ENCODE measurements at places on chromosomes 16 and 17. TPM values are rescaled to one million over a fixed set of nuclear protein-coding genes. Genes with fewer than 3 reads are reported as not detected.

The RPL38 gene
- 2,904 TPM for total RNA-seq

The KRTAP4-6 gene
- not detected for total RNA-seq

The RASL10B gene
- 6.9 TPM for total RNA-seq

The RPH3AL gene
- 3.3 TPM for total RNA-seq

The ENPP7 gene
- not detected for total RNA-seq

The CMC2 gene
- total RNA-seq = 37.9 TPM

The STRADA gene
- total RNA-seq = 19.6 TPM

The PRPSAP2 gene
- total RNA-seq = 164 TPM

The KRTAP9-8 gene
- total RNA-seq = not detected

The FOXN1 gene
- total RNA-seq = not detected

The KRT12 gene
- total RNA-seq = not detected

The MT2A gene
- 1.6 TPM for total RNA-seq

The PYDC1 gene
- 0.41 TPM for total RNA-seq

The MEOX1 gene
- total RNA-seq = 0.41 TPM

The SLFN12 gene
- 2.0 TPM for total RNA-seq

The OR3A2 gene
- total RNA-seq = 2.4 TPM

The NPIPB13 gene
- 1.2 TPM for total RNA-seq

The GSE1 gene
- 13.9 TPM for total RNA-seq

The CLEC18B gene
- total RNA-seq = 0.82 TPM

The ZNF688 gene
- total RNA-seq = 7.3 TPM

The KRTAP17-1 gene
- not detected for total RNA-seq

The VASN gene
- 1.6 TPM for total RNA-seq

The TNFRSF17 gene
- 2.0 TPM for total RNA-seq

The CHP2 gene
- total RNA-seq = 1.2 TPM

The PDIA2 gene
- total RNA-seq = 11.4 TPM

The SLC4A1 gene
- total RNA-seq = 4.9 TPM

The ABCC6 gene
- 0.41 TPM for total RNA-seq

The TRIM72 gene
- 1.2 TPM for total RNA-seq

The SCIMP gene
- under 0.01 TPM for total RNA-seq

The SLC47A1 gene
- total RNA-seq = 4.9 TPM

The RNF43 gene
- total RNA-seq = 0.41 TPM

The CDH5 gene
- total RNA-seq = 6.1 TPM

The ZSCAN10 gene
- total RNA-seq = not detected

The CLEC19A gene
- under 0.01 TPM for total RNA-seq

The KIF2B gene
- total RNA-seq = not detected

The KDM6B gene
- 15.1 TPM for total RNA-seq

The GAS7 gene
- 67.7 TPM for total RNA-seq

The CHRNB1 gene
- 16.7 TPM for total RNA-seq

The TBC1D26 gene
- total RNA-seq = 3.3 TPM

The C16orf92 gene
- not detected for total RNA-seq
